ENCODE measurements at places on chromosomes 12 and 14. TPM values are rescaled to one million over a fixed set of nuclear protein-coding genes. Genes with fewer than 3 reads are reported as not detected.

DNA sequence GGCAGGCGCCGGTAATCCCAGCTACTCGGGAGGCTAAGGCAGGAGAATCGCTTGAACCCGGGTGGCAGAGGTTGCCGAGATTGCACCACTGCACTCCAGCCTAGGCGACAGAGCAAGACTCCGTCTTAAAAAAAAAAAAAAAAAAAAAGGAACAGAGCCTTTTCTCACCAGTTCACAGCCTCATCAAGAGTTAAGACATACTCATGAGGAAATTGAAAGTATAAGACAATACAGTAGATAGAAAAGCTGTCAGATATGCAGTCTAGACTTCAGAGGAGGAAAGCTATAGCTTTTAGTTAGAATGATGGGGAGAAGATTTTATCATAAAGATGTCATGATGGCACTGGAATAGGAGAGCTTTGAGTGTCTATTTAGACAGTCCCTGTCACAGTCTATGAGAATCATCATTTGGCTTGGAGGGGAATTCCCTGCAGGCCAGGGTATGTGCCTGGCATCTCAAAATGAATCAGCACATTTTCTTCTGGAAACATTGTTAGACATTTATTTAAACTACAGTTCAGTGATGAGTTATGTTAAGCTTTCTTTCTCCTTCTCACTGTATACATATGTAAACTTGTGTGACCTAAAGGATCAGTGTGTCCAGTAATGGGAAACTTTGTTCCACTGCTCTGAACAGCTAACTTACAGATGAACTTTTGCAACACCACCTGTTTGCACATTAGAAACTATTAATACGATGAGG, 2.9 kb upstream of the RAB35 start:
- DNase-seq = no peak

Gene FGF6
- not detected for total RNA-seq

DNA sequence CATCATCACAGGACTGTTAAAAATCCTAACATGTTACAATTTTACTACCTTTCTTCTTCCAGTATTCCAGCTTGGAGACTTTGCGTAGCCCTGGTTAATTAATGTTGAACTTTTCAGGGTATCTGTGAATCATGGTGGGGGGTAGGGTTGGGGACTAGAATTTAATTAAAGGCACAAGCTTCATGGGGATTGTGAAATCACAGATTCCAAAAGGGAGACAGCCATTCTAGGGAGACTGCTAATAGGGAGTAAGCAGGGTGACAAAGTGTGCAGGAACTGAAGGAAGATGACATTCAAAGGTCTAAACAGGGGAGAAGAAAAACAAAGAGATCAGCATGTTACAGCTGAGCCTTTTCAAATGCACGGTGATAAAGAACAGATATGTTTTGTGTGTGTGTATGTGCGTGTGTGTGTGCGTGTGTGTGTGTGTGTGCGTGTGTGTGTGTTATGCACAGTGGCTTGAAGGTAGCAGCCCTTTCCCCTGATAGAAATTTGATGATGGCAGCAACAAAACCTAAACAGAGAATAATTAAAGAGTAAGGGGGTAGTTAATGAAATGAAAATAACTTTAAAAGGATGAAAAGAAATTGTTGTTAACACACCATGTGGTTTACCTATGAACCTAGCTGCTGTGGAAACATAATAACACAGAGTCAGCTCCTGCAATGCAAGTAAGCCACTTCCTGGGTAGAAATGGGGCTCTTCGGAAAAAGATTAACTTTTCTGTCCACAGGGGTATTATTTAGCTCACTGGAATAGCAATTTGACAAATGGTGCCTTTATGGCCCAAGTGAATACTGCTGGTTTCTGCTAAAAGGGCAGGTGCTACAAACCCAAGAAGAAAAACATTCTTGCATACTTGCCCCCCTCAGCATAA, 581.7 kb downstream of the DIO2 start:
- no peak for DNase-seq

GRCh38 chr12:124454735-124455134, 112.7 kb downstream of the NCOR2 start:
- DNase-seq = no peak

DNA sequence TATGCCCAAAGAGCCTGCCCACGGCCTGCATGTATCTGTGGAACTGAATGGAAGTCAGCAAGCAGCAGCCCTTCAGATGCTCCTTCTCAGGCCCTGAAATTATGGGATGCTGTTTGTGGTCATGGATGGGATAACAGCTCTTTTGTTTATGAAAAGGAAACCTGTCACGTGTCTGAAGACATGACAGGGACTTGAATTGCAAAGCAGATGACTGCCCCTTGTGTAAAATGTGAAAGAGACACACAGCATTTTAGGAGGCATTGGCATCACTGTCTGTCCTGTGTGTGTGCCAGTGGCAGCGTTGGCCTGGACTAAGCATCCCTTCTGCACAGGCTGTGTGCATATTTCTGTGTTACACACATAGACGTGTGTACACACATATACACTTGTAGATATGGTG, 192.1 kb downstream of the VRK1 start:
- DNase-seq = no peak

DNA sequence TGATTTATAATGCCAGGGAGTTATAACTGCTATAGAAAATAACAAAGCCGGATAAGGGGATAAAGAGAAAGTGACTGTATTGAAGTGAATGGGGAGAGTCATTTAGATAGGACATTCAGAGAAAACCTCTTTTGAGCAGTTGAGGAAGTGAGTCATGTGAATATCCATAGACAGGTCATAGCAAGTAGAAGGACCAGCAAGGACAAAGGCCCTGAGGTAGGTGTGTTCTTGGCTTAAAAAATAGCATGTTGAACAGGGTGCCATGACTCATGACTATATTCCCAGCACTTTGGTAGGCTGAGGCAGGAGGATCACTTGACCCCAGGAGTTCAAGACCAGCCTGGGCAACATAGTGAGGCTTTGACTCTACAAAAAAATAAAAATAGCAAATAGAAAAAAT, 51.5 kb upstream of the RAP1B start:
- no peak for DNase-seq
